ENCODE measurements at places on chromosomes 5 and 9.

DNA sequence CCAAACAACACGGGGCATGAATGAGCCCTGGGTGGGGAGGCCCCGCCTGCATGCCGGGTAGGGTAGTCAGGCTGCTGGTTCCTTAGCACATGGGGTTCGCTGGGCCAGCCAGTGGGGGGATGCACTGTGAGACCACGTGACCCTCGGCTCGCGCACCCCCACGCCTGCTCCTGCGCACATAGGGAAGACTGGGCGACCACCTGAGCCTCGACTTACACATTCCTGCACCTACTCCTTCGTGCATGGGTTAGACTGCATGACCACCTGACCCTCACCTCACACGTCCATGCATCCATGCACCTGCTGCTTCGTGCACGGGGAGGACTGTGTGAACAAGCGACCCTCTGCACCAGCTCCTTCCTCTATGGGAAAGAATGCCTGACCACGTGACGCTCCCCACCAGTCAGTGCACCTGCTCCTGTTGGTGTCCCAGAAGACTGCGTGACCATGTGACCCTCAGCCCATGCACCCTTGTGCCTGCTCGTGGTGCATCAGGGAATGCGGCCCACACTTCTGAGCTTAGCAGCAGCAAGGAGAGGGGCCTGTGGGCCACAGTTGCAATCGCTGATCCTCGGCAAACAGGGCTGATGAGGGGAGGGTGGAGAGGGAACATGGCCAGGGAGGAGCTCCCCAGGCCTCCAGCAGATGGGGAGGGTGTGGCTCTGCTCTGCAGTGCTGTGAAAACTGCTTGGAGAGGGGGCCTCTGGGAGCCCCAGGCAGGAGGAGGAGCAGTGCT is 18.1 kb downstream of the LPCAT1 start:
- no peak for DNase-seq

GRCh38 chr9:97936998-97937397 is 974 bp downstream of the HEMGN start:
- no peak for DNase-seq

DNA sequence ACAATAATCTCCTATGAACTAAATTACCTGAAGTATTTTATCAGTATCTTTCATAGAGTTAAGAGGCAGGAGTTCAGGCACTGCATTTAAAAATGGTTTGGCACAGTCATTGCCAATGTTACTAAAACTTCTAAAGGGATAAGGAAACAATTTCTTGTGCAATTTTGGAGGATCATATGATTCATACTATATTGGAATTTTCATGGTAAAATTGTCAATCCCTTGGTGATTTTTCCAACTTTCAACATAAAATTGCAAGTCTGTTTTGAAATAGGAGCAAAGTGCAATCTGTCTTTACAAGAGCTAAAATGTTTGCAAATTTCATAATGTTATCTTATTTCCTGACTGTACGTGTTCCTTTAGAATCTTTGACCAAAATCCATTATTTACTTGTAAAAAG is 211.1 kb downstream of the DMRTA1 start:
- no peak for DNase-seq

DNA sequence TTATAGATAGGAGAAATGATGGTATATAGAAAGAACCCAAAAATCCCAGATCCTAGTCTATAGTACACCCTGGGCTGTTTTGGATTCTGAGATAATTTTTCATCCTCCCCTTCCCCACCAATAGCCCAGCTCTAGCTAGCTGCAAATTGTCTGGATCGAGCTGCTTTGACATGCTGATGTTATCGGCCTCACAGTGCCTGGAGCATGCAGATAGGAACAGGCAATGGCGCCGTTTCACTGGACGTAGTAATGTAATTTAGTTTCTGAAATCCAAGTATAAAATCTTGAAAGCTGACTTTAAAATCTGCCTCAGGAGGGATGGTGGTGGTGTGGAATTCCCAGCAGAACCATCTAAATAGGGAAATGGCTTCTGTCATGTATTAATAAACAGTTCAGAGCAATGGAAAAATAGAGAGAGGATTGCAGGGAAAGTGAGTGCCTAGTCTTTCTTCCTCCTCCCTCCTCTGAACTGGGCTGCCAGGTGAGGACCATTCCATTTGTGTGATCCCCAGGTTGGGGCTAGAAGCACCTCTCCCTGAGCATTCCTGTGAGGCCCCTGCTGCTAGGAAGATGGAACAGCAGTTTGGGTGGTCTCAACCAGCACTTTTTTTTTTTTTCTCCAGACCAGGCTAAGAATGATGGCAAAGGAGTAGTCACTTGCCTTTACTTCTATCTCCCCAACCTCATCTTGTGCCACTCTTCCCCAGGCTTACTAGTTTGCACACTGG is 31.9 kb downstream of the FAM219A start:
- no peak for DNase-seq

- no peak for DNase-seq
Observed at GRCh38 chr5:98839469-98840383, 66.3 kb downstream of the RGMB start.

DNA sequence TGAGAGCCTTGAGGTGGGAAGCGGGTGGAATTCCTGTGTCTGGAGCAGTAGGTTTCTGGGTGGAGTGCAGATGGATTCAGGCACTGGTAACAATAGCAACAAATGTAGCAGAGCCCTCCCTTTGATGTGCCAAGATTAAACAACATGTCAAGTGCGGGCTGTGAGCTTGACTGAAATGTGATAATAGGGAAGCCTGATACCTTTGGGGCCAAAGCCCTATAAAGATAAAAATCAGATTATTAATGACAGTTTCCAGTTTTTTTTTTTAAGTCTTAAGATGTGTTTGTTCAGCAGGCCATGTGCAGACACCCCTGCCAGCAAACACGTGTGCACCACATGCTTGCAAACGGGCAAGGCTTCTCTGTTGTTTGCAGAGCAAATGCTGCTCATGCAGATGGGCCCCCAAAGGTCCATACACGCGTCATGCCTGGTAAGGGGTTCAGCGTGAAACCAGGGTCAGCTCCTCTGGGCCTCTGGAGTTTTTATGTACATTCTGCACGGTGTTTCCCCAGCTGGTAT is 193.2 kb downstream of the GADD45G start:
- DNase-seq = no peak

GRCh38 chr9:18056269-18056992 is 417.5 kb upstream of the ADAMTSL1 start:
- no peak for DNase-seq

DNA sequence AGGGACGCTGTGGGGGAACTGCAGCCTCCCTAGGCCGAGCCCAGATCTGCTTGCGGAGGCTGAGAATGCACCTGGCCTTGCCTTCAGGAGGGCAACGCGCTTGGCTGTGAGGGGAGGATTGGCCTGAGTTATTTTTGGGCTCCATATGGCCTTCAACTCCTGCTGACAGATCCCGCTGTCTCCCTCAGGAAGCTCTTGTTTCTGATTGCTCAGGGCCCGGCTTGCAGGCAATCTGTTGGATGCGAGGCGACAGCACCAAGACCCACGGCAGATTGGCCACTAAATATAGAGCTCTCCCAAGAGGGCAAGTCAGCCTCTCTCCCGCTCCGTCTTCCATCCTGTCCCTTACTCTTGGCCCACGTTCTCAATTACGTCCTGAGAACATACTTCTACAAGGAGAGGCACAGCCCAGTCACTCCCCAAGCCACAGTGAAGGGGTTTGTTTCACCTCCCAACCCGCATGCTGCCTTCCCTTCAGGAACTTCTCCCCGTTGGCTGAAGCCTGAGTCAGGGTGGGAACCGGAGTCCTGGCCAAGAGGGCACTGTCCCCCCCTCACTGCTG is 53.6 kb downstream of the RASGEF1C start:
- DNase-seq = no peak

DNA sequence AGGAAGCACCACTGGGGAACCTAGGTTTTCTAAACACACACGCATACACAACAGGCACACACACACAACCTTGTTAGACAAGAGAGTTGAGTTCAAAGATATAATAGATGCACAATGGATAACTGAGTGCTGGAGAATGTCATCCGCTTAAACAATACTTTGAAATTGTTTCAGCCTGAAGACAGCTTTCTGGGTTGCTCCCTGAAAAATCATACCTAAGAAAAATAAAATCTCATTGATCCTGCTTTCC is 126.1 kb downstream of the TMEM161B start:
- DNase-seq = no peak

DNA sequence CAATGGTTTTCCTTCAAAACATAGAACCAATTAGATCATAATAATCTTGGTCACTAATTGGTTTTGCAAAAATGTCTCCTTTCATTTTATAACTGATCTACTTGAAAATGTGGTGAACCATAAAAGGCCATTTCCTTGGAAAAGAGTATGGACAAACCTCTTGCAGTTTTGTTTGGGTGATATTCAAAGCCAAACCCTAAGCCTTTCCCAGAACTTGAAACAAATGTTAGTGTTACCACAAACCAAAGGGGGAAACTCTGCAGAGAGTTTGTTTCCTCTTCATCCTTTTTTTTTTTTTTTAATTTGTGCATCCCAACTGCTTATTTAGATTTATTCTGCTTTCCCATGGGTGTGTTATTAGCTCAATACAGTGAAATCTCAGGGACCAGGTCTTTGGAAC is 204.4 kb upstream of the ADAMTSL1 start:
- no peak for DNase-seq

GRCh38 chr5:67648201-67648671 is 451.6 kb upstream of the CD180 start:
- DNase-seq = no peak

DNA sequence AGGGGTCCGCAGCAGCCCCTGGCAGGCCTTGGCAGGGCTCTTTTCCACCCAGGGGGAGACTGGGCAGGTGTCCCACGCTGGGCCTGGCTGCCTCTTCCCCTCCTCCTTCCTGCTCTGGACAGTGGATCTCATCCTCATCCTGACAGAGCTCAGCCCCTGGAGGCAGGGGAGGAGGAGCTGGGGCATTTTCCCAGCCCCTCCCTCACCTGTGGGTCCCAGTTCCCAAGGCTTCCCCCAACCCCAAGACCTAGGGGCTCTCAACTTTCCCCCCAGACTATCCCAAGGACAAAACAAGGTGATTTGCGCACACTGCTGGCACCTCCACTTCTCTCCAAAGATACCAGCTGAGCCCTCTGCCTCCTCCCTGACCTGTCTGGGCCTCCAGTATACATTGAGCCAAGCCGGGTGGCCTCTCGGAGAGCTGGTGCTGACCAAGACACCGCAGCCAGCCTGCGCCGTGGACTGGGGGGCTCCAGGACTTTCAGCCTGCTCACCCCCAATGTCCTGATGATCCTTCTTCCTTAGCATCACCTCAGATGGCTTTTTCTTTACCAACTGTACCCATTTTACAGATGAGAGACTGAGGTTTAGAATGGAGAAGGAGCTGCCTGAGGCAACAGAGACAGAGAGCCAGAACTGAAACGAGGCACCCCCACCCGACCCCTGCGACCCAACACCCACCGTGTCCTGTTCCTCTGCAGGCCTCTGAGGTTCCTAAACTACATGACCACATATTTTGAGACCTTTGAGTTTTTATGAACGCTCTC is 126.6 kb downstream of the BARX1 start:
- no peak for DNase-seq

GRCh38 chr5:136768457-136768856 is 403.1 kb upstream of the TRPC7 start:
- no peak for DNase-seq

DNA sequence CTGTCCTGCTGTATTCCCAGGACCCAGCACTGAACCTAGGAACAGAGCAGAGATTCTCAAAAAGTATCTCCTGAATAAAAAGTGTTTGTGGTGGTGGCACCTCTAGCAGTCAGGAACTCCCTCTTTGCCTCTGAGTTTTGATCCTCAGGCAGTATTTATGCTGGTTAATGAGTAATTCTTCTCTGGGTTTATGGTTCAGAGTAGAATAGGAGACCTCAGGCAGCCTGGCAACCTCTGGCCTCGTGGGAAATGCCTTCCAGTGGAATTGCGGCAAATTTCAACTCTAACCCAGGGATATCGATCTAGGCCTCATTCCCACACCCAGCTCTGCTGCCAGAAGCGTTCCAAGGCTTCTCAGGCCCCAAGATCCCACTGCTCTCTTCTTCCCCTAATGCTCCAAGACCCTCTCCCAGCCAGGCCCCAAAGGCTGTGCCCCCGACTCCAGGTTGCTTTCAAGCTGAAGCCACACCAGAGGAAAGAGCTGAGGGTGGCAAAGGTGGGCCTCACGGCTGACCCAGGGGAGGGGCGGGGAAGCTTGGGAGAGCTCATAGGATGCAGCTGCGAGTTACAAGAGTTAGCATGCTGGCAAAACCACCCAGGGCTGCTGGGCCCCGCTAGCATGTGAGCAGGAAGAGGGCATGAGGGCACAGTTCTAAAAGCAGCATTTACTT is 10.9 kb upstream of the HDHD3 start:
- DNase-seq = no peak

DNA sequence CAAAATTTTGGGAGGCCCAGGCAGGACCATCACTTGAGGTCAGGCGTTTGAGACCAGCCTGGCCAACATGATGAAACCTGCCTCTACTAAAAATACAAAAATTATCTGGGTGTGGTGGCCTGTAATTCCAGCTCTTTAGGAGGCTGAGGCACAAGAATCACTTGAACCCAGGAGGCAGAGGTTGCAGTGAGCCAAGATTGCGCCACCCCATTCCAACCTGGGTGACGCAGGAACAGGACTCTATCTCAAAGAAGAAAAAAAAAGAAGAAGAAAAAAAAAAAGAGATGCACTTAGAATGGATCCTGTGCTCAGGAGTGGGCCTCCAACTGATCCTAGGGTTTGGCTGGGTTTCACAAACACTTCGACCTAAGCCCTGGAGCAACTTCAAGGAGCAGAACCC is 45.1 kb downstream of the GLDC start:
- no peak for DNase-seq

- no peak for DNase-seq
Observed at GRCh38 chr5:42496397-42497156, 73.3 kb downstream of the GHR start.

DNA sequence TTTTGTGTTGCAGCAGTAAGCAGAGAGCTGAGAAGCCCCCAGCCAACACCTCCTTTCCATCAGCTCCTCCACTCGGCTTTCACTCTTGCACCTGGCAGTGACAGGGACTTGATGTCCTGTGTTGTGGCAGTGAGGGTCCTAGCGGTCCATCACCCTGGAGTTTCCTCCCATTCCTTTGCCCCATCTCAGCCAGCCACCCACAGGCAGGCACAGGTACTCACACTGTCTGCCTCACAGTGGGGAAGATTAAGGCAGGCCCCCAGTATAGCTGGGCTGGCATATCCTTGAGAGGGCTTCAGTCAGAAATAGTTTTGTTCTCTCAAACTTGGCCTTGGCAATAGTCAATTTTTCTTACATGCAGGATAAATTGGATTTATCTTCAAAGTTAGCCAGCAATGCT is 362.7 kb downstream of the GADD45G start:
- no peak for DNase-seq

DNA sequence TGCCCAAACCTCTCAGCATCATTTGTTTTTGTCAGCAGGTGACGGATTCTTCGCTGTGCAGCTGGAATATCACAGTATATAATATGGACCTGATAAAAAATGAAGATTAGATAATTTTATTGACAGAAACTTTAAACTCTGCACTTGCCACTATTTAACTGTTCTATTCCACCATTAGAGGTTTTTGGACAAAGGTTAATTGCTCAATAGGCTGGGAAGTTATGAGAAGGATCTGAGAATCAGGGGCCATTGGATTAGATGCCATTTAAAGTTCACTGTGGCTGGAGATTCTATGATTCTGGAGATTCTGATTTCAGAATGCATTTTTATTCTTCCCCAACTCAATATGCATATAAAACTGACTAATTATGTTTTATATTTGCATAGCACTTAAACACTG is 59.8 kb upstream of the ANXA1 start:
- no peak for DNase-seq

All from globus pallidus (tissue), 1 donor.